ENCODE measurements at places on chromosomes 5 and 9. TPM values are rescaled to one million over a fixed set of nuclear protein-coding genes. Genes with fewer than 3 reads are reported as not detected.
A peak's percentile ranks its signal among the peaks of the same experiment; 100 is the strongest.

Gene STK10
- 33.9 TPM for total RNA-seq

- no peaks in the 10 kb centered on the region for H3K27me3 ChIP-seq
- H3K36me3 ChIP-seq = no peaks in the 10 kb centered on the region
- no peak overlapping the region for H3K4me3 ChIP-seq
Observed at GRCh38 chr9:38117651-38118050, 48.6 kb upstream of the SHB start.

GRCh38 chr5:8005416-8005815 is 136.5 kb downstream of the MTRR start:
- H3K27me3 ChIP-seq = no peaks in the 10 kb centered on the region
- H3K4me3 ChIP-seq = no peak overlapping the region
- DNase-seq = no peak

DNA sequence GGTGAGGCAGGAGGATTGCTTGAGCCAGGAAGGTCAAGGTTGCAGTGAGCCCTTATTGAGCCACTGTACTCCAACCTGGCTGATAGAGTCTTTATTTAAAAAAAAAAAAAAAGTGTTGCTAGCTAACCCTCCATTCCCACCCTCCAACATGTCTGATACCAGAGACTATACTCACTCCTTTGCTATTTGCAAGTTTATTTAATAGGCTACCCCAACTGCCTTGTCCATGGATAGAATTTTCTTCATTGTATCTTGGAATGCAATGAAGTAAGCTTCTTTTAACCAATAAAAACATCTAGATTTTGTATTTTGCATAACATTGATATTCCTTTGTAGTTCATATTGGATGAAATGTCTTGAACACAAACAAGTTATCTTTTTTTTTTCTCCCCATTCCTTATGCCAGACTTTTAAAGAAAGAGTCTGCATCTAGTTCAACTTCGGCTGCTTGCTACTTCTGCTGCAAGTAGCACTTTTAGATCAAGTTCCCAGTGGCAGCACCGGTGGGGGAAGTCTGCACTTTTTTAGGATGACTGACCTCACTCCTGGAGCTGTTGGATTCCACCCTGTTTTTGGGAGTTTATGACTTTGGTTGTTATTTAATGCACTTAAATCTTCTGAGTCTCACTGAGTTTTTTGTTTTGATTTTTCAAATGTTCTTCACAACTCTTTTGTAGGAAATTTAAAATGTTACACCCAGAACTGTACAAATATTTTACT is 112.5 kb downstream of the UHRF2 start:
- no peak for DNase-seq
- no peaks in the 10 kb centered on the region for H3K27me3 ChIP-seq
- H3K4me3 ChIP-seq = no peak overlapping the region
- no peaks in the 10 kb centered on the region for H3K4me1 ChIP-seq

GRCh38 chr5:136054142-136055019 is 25.6 kb downstream of the TGFBI start:
- no peak overlapping the region for H3K4me3 ChIP-seq
- H3K4me1 ChIP-seq = peaks cover 47% of the 10 kb centered on the region
- no peaks in the 10 kb centered on the region for H3K36me3 ChIP-seq
- no peak for DNase-seq
- peak overlapping the region; percentile 65 for H3K27ac ChIP-seq
- H3K27me3 ChIP-seq = no peaks in the 10 kb centered on the region

DNA sequence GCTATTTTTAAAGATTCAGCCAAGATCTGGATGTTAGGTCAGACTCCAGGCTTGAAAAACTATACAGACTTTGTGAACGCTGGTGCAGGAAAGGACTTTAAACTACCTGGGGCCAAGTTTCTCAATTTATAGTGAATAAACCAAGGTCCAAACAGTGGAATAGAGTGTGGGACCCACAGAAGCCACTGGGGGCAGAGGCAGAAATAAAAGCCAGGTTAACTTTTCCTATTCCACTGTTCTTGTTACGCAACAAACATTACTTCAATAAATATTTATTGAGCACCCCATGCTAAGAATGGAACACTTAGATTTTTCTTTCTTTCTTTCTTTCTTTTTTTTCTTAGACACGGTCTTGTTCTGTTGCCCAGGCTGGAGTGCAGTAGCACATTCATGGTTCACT is 11.0 kb upstream of the HAVCR1 start:
- H3K36me3 ChIP-seq = no peaks in the 10 kb centered on the region
- H3K27ac ChIP-seq = no peak overlapping the region
- no peak overlapping the region for H3K4me3 ChIP-seq
- H3K27me3 ChIP-seq = no peaks in the 10 kb centered on the region

- H3K36me3 ChIP-seq = no peaks in the 10 kb centered on the region
- H3K4me3 ChIP-seq = no peak overlapping the region
- H3K27ac ChIP-seq = no peak overlapping the region
- DNase-seq = no peak
Observed at GRCh38 chr9:30280229-30280900, 2104.1 kb upstream of the ACO1 start.

Gene TAF11L2
- not detected for total RNA-seq

GRCh38 chr9:36902861-36903524 is 131.1 kb downstream of the PAX5 start:
- no peaks in the 10 kb centered on the region for H3K36me3 ChIP-seq
- H3K4me1 ChIP-seq = peaks cover 6% of the 10 kb centered on the region
- no peak overlapping the region for H3K27ac ChIP-seq
- no peaks in the 10 kb centered on the region for H3K27me3 ChIP-seq

Gene HINT2
- total RNA-seq = 24.1 TPM

GRCh38 chr9:12748954-12749353 is 25.9 kb upstream of the LURAP1L start:
- no peaks in the 10 kb centered on the region for H3K27me3 ChIP-seq
- no peak overlapping the region for H3K4me3 ChIP-seq
- no peak overlapping the region for H3K27ac ChIP-seq
- DNase-seq = no peak

Gene ZCCHC7
- 15.2 TPM for total RNA-seq

GRCh38 chr9:134630861-134631260 is 10.7 kb upstream of the COL5A1 start:
- H3K4me1 ChIP-seq = peaks cover 5% of the 10 kb centered on the region
- no peak overlapping the region for H3K4me3 ChIP-seq
- no peak for DNase-seq

DNA sequence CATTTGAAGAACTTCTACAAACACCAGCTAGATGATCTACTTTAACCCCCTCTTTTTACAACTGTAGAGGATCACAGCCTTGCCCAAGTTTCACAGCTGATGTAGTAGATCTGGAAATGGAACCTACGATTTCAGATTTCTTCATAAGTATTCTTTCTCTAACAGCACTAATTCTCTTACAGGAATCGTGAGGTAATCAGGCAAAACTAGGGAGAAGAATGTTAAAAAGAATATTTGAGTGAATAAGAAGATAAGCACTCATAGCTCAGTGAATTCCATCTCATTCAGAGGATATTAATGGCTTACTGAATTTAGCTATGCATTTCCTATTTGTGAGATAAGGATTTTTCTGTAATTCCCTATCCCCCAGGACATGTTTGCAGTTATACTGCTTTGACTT is 42.1 kb downstream of the NADK2 start:
- H3K4me1 ChIP-seq = no peaks in the 10 kb centered on the region
- no peaks in the 10 kb centered on the region for H3K27me3 ChIP-seq
- no peak overlapping the region for H3K27ac ChIP-seq
- H3K4me3 ChIP-seq = no peak overlapping the region

Gene NUDT12
- total RNA-seq = 5.9 TPM

Gene TMEFF1
- not detected for total RNA-seq

DNA sequence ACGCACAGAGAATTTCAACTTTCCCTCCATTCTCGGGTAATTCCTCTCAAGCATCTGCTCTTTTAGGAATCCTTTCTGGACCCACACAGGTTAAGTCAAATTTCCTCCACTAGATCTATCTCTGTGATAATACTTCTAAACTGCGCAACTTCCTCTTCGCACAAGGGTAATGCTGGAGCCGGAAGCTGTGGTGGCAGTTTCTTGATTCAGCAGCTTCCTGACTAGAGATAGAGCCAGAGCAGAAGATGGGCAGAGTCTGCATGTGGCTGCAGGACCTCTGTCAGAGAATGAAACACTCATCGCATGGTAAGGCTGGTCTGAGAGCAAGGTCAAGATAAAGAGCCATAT is 11.1 kb upstream of the CDC42SE2 start:
- H3K36me3 ChIP-seq = no peaks in the 10 kb centered on the region
- no peak overlapping the region for H3K27ac ChIP-seq
- DNase-seq = no peak
- H3K4me3 ChIP-seq = no peak overlapping the region
- no peaks in the 10 kb centered on the region for H3K27me3 ChIP-seq

- no peak overlapping the region for H3K4me3 ChIP-seq
- peak; percentile 71 for DNase-seq
- H3K27ac ChIP-seq = no peak overlapping the region
- H3K36me3 ChIP-seq = no peaks in the 10 kb centered on the region
Observed at GRCh38 chr9:113912816-113913215, 36.7 kb downstream of the ZNF618 start.

Gene GGTA1
- 18.4 TPM for total RNA-seq

- H3K27ac ChIP-seq = no peak overlapping the region
- H3K36me3 ChIP-seq = no peaks in the 10 kb centered on the region
- no peaks in the 10 kb centered on the region for H3K27me3 ChIP-seq
- H3K4me1 ChIP-seq = no peaks in the 10 kb centered on the region
- H3K4me3 ChIP-seq = no peak overlapping the region
Observed at GRCh38 chr9:121038362-121038761, 11.7 kb downstream of the C5 start.

GRCh38 chr9:35000535-35001284 is 11.2 kb downstream of the DNAJB5 start:
- H3K4me1 ChIP-seq = no peaks in the 10 kb centered on the region
- H3K27me3 ChIP-seq = no peaks in the 10 kb centered on the region
- peaks cover 5% of the 10 kb centered on the region for H3K36me3 ChIP-seq
- H3K4me3 ChIP-seq = no peak overlapping the region
- DNase-seq = no peak

DNA sequence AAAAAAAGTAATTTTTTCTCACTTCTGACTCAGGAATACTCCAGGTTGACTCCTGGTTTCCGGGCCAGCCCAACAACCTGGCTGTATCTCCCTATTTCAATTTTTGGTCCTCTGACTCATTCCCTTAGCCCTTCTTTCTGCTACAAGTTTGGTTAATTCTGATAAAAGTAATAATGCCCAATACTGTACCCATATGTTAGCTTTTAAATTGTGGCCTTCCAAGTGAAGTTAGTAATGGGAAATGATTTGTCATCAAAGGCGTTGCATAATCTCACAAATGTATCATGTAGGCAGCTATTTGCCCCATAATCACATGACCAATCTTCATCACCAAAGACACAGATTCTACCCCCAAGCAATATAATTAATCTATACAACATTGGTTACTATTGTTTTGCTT is 31.1 kb upstream of the BNC2 start:
- peaks cover 5% of the 10 kb centered on the region for H3K4me1 ChIP-seq
- no peak for DNase-seq
- H3K4me3 ChIP-seq = no peak overlapping the region
- no peak overlapping the region for H3K27ac ChIP-seq
- H3K27me3 ChIP-seq = no peaks in the 10 kb centered on the region
- no peaks in the 10 kb centered on the region for H3K36me3 ChIP-seq

- H3K36me3 ChIP-seq = no peaks in the 10 kb centered on the region
- H3K27ac ChIP-seq = no peak overlapping the region
- H3K27me3 ChIP-seq = no peaks in the 10 kb centered on the region
- H3K4me3 ChIP-seq = no peak overlapping the region
- peaks cover 40% of the 10 kb centered on the region for H3K4me1 ChIP-seq
- DNase-seq = no peak
Observed at GRCh38 chr5:59041355-59041754, 458.5 kb downstream of the RAB3C start.

Gene CRB2
- not detected for total RNA-seq

DNA sequence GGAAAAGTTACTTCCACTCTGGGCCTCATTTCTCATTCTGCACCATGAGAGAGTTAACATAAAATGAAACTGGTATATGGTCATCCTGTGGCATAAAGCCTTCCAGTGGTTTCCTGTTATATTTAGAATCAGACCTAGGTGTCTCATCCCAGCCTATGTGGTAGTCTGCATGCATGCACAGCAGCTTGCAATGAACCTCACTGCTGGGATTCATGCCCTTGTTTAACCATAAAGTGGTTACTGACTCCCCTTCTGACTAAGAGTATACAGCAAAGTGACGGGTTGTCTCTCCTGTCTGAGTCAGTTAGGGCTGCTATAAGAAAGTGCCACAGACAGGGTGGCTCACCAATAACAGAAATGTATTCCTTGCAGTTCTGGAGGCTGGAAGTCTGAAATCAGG is 14.7 kb upstream of the TDRD7 start:
- H3K36me3 ChIP-seq = no peaks in the 10 kb centered on the region
- DNase-seq = no peak
- no peak overlapping the region for H3K4me3 ChIP-seq

GRCh38 chr5:177472460-177473442 is 683 bp downstream of the DBN1 start:
- H3K27me3 ChIP-seq = no peaks in the 10 kb centered on the region
- DNase-seq = no peak
- no peaks in the 10 kb centered on the region for H3K36me3 ChIP-seq

DNA sequence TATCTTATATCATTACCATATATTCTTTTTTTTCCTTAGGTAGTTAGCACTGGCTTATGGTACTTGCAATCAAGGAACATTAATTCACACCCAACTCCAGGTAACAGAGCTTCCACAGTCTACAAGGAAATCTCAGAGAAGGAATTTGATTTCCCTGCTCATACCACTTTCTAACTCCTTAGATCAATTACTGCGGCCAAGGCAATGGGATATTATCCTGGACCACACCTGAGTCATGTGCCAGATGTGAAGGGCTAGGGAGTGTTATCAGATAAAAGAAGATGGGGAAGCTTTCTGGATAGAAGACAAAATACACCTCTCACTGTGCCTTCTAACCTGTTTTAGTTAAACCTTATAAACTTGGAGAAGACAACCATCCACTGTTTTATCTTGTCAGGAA is 181.2 kb downstream of the CCDC192 start:
- H3K4me3 ChIP-seq = no peak overlapping the region
- no peak for DNase-seq
- no peaks in the 10 kb centered on the region for H3K4me1 ChIP-seq
- H3K36me3 ChIP-seq = no peaks in the 10 kb centered on the region
- no peaks in the 10 kb centered on the region for H3K27me3 ChIP-seq
- no peak overlapping the region for H3K27ac ChIP-seq

- no peaks in the 10 kb centered on the region for H3K27me3 ChIP-seq
- peaks cover 55% of the 10 kb centered on the region for H3K4me1 ChIP-seq
- peak overlapping the region; percentile 7 for H3K4me3 ChIP-seq
- H3K27ac ChIP-seq = peak overlapping the region; percentile 20
- peaks cover 12% of the 10 kb centered on the region for H3K36me3 ChIP-seq
- no peak for DNase-seq
Observed at GRCh38 chr5:177427919-177428573, 1.6 kb downstream of the GRK6 start.

Gene GZMA
- total RNA-seq = 1.2 TPM

DNA sequence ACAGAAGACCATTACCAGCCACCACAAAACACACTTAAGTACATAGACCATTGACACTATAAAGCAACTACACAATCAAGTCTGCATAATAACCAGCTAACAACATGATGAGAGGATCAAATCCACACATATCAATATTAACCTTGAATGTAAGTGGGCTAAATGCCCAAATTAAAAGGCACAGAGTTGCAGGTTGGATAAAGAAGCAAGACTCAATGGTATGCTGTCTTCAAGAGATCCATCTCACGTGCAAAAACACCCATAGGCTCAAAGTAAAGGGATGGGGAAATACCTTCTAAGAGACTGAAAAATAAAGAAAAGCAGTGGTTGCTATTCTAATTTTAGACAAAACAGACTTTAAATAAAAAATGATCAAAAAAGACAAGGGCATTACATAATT is 113.6 kb upstream of the CD180 start:
- H3K36me3 ChIP-seq = no peaks in the 10 kb centered on the region
- no peak for DNase-seq
- peaks cover 19% of the 10 kb centered on the region for H3K4me1 ChIP-seq
- no peak overlapping the region for H3K27ac ChIP-seq
- no peak overlapping the region for H3K4me3 ChIP-seq

Data from vagina (tissue), 2 donors.